NCI-H526 (cell line): ENCODE measurements at places on chromosomes 5 and 9.

DNA sequence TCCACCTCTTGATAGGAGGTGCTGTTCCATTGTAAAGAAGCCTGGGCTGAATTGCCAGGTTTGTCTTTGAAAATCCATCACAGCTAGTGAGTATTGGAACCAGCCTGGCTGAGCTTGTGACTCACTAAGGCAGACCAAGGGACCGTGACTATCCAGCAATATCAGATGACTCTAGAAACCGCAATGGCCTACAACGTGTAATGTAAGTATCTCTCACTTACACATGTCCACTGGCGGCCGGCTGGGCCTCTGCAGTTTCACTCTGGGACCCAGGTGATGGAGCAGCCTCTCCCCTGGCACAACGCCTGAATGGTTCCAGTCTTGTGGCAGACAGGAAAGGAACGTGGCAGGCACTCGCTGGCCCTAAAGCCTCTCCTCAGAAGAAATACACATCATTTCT, 3.1 kb upstream of the HRH2 start:
- DNase-seq: no peak

DNA sequence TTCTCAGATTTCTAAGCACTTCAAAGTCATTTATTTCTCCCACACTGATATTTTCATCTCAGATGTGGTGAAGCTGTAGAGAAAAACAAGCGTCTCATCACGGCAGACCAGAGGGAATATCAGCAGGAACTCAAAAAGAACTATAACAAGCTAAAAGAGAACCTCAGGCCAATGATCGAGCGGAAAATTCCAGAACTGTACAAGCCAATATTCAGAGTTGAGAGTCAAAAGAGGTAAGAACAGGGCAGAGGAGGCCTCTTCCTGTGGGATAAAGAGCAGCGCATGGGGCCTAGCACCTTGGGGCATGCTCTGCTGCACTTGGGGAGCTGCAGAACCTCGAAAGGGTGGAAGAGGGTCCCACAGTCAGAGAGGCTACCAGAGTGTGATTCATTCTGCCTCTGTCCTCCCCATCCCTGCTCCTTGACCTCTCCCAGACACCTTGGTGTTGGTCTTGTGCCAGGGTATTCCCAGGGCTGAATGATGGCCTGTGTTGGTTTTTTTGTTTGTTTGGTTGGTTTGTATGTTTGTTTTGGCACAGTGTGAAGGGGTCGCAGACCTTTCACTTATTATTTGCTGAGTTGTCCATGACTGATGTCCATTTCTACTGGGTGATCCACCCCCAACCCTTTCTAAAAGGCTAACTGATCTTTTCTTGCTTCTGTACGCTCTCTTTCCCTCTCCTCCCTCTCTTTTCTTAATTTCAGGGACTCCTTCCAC, 248.9 kb downstream of the DOCK8 start:
- DNase-seq: no peak

- no peak for DNase-seq
Measured at GRCh38 chr5:14440223-14440581, 141.4 kb upstream of the OTULINL start.

GRCh38 chr5:62306323-62306895, 403 bp downstream of the KIF2A start:
- DNase-seq: no peak

- DNase-seq: no peak
Measured at GRCh38 chr5:79591326-79591725, 20.9 kb upstream of the TENT2 start.

DNA sequence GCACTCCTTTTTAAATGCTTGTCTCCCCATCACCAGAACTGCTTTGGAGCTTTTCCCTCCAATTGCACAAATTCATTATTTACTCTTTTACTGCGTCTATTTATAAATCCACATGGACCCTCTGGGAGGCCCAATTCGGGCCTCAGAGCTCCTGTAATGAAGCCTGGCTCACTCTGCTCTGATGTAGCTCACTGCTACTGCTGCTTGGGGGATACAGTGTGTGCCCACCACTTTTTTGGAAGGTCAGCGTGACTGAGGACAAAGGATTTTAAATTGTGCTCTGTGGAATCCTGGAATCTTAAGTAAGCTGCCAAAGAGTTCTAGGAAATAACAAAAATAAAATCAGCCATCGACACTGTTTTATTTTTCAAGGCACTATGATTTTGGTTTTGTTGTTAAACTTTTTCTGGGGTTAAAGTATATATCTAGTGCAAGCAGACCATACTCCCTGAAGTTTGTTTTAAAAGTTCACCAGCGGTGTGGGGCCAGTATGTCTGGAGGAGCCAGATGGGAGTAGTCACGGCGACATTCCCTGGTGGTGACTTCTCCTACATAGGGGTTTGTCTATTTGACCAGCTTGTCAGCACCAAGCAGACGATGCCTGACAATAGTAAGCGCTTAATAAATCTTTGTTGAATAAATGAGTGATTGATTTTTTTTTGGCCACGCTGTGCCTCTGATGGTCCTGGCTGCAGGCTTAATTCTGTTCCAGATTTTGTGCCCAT, 142.8 kb downstream of the TMEM38B start:
- DNase-seq: no peak

- no peak for DNase-seq
Measured at GRCh38 chr5:1208743-1209488, 7.5 kb downstream of the SLC6A19 start.
